ENCODE measurements at places on chromosomes 6 and 20.

DNA sequence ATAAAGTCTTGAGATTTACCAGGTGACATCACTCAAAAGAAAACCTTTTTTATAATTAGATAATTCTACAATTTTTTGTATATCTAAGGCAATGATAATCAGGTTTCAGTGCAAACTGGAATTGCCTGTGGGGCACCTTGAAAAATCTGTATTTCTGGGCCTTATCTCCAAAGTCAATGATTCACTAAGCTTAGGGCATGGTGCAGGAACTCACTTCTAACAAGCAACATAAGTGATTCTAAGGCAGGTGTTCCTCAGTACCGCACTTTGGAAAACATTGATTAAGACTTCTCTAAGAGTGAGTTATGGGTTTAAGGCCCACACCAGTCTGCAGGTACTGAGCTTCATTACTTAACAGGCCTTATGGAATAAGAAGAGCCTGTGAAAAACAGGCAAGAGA, 115.3 kb downstream of the COL12A1 start:
- DNase-seq, result no peak

- no peak for DNase-seq
These were observed 117.3 kb upstream of the ARMC2 start for GRCh38 chr6:108730635-108731515.

- no peak for DNase-seq
These were observed 728.5 kb upstream of the MARCKS start for GRCh38 chr6:113128661-113129060.

DNA sequence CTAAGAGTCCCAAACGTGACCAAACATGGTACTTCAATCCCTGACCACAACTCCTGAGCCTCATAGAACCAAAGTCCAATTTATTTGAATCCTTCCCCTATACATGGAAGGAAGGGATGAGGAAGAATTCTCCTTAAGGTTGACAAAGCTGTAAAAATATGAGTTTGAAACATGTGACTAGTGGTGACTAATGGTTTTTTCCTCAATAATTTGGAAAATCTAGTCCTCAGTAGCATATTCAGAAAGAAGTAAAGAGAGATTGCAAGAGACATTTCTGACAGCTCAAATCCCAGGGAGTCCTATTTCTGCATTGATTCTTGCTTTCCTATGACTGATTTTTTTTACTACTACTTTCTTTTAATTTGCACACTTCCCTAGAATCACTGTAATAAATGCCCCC, 443.7 kb downstream of the FRK start:
- no peak for DNase-seq

DNA sequence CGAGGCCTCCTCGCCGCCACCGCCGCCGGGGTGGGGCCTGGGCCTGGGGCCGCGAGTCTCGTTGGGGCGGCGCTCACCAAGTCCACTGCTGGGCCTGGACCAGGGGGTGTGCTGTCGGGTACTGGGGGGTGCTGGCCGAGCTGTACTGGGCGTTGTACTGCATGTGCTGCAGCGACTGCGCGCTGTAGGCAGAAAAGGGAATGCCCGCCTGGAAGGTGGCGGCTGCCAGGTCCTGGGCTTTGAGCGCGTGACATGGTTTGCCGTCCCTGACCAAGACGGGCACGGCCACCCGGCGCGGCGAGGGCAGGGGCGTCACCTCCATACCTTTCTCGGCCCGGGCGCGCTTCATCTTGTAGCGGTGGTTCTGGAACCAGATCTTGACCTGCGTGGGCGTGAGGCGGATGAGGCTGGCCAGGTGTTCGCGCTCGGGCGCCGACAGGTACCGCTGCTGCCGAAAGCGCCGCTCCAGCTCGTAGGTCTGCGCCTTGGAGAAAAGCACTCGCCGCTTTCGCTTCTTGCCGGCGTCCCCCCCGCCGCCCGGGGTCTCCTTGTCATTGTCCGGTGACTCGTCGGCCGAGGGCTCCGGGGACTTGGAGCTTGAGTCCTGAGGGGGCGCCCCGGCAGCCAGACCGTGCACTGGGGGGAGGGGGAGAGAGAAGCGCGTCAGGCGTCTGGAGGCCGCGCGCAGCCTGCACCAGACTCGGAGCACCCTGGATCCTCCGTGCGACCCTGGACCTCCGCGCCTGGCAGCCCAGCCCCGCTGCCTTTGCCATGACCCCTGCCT, 1.8 kb downstream of the NKX2-2 start:
- no peak for DNase-seq

DNA sequence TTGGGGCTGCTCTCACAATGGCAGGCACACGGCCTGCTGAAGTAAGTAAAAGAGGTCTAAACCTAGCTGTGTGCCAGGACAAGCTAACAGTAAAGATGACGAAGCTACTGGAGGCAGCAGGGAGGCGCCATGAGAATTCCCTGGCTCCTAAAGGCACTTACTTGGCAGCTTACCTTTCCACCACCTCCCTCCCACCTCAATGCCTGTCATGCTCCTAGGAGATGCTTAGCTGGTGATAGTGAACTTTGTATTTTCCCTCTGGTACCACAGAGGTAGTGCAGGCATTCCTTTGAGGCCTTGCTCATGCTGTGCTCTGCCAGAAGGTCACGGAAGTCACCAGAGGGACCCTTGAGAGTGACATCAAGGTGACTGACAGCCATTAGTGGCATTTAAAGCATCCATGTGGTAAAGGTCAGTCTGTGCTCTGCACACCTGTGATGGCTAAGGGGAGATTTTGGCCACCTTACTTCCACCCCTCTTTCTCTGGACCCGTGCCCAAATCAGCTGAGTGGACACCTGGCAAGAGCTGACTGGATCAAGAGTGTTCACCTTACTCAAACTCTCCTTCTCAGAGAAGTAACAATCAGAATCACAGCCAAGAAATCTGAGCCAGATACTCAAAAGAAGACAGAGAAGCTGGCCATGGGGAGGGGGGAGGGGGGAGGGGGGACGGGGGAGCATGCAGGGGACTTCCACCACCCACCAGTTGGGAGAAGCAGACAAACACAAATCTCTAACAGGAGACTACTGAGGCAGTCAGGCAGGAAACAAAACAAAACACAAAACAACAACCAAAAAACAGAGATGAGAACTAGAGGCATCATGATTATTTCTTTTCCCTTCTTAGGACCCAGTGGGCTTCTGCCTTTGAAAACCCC, 2.9 kb downstream of the FKBP1A start:
- no peak for DNase-seq

- DNase-seq, result no peak
These were observed 3.6 kb upstream of the TOX2 start for GRCh38 chr20:43911066-43911465.

- no peak for DNase-seq
These were observed 94.8 kb downstream of the MBOAT1 start for GRCh38 chr6:20117474-20117873.

GRCh38 chr20:49405062-49405683, 77.3 kb downstream of the KCNB1 start:
- DNase-seq, result no peak

- DNase-seq, result no peak
These were observed 1.1 kb downstream of the ESR1 start for GRCh38 chr6:151808371-151809241.

GRCh38 chr6:133834472-133835170, 54.3 kb upstream of the TCF21 start:
- no peak for DNase-seq

- DNase-seq, result no peak
These were observed 129.0 kb upstream of the TNFAIP3 start for GRCh38 chr6:137737836-137738596.

DNA sequence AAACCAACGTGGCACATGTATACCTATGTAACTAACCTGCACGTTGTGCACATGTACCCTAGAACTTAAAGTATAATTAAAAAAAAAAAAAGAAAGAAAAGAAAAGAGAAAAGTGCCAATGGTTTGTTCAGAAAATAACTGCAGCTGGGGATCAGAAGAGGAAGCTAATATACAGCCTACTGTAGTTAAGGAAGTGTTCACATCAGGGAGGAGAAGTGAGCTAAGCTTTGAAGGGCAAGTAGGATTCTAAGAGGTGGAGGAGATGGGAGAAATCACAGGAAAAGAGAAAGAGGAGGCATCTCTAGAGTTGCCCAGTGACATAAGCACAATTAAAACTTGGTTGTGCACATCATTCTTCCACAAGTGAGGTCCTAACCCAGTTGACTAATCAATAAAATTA, 214.4 kb upstream of the DTNBP1 start:
- DNase-seq, result no peak

DNA sequence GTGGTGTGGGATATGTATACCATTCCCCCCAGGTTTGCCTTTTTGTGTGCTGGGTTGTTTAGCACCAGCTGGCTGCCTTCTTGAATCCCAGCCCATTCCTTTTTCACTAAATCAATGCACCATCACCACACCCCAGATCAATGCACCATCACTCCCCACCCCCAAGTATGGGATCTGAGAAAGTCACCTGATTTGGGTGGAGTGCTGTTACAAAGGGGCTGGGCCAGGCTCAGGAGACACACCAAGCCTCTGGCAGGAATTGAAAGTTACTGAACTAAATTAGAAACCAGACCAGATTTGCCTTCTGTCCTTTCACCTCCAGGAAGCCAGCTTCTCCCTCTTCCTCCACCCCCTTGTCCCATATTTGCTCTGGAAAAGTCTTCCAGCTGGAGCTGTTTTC, 19.6 kb upstream of the PKHD1 start:
- DNase-seq, result no peak

GRCh38 chr20:49724408-49725223, 10.9 kb upstream of the B4GALT5 start:
- no peak for DNase-seq

- DNase-seq, result peak; percentile 15
These were observed 50.2 kb downstream of the IYD start for GRCh38 chr6:150418827-150419594.

- no peak for DNase-seq
These were observed 118.7 kb downstream of the BMP2 start for GRCh38 chr20:6886065-6886729.

DNA sequence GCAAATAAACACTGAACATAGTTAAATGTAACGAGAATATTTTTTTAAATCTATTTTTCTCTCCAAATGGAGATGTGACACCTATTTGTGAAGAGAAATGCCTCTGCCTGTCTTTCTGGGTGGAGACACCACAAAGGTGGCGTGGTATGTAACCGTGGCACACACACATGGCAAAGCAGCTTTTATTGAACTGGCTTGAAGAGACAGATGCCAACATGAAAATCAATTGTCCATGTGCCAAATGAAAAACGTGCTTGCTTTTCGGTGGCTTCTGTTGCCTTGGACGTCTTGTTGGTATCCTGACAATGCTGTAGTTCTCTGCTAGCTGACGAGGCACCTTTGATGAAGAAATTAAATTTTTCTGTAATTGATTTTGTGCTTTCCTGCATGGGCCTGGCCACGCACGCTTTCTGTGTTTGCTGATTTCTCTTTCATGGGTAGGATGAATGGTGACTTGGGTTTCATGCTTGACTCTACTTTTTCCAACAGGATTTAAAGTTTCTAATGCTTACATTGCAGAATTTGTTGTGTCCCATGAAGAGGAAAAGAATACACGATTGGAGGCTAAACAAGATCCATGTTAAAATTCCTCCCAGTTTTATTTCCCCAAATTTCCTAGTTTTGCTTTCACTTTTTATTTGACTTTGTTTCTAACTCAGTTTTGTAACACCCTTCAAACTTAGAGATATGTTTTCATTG, 202.6 kb downstream of the TMEM242 start:
- DNase-seq, result no peak

Data from hematopoietic multipotent progenitor cell treated with erythropoietin and hydrocortisone succinate and interleukin-3 and kit ligand, for 15 days (in vitro differentiated cells).